ENCODE measurements at places on chromosomes 2 and 18. TPM values are rescaled to one million over a fixed set of nuclear protein-coding genes. Genes with fewer than 3 reads are reported as not detected.

- H3K27ac ChIP-seq = no peak overlapping the region
- DNase-seq = no peak
- H3K36me3 ChIP-seq = no peaks in the 10 kb centered on the region
Measured at GRCh38 chr2:10932345-10933151, 20.8 kb downstream of the KCNF1 start.

- peak overlapping the region; percentile 71 for H3K4me3 ChIP-seq
- peak overlapping the region; percentile 91 for H3K27ac ChIP-seq
- DNase-seq = peak; percentile 5
- H3K36me3 ChIP-seq = no peaks in the 10 kb centered on the region
- peaks cover 22% of the 10 kb centered on the region for H3K4me1 ChIP-seq
Measured at GRCh38 chr2:38037757-38038621, 38.0 kb downstream of the CYP1B1 start.

The B3GNT7 gene
- total RNA-seq = not detected

GRCh38 chr18:49020129-49020528 is 69.4 kb upstream of the SMAD7 start:
- H3K4me3 ChIP-seq = no peak overlapping the region
- no peaks in the 10 kb centered on the region for H3K4me1 ChIP-seq
- peaks cover 1% of the 10 kb centered on the region for H3K27me3 ChIP-seq
- DNase-seq = no peak
- no peak overlapping the region for H3K27ac ChIP-seq

The TTR gene
- not detected for total RNA-seq

DNA sequence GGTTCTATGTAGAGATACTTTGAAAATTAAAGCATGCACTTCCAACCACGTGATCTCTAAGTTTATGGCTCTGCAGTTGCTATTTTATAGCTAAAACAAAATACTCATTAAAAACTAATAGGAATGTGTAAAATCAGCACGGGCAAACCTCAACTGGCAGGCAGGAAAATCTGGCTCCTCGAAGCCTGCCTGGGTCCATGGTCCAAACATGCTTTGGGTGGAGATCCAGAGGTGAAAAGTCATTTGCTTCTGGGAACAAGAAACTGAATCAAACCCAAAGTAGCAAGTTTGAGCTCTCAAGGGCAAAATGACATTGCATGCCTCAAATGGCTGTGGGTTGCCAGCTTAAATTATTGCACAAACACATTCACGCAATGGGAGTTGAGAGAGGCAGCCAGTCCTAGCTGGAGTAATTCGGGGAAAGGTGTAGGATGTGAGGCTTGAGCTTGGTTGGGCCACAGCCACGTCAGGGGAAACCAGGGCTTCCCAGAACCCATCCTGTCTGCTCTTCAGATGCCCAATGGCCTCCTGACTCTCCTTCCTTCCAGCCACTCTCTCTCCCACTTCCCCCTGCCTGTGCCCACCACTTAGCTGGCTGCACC is 75.2 kb upstream of the LCLAT1 start:
- no peak for DNase-seq
- peaks cover 37% of the 10 kb centered on the region for H3K4me1 ChIP-seq
- peak overlapping the region; percentile 66 for H3K27ac ChIP-seq
- H3K4me3 ChIP-seq = no peak overlapping the region

GRCh38 chr2:100054426-100054825 is 88.0 kb downstream of the AFF3 start:
- H3K4me1 ChIP-seq = no peaks in the 10 kb centered on the region
- H3K36me3 ChIP-seq = no peaks in the 10 kb centered on the region
- DNase-seq = no peak
- no peak overlapping the region for H3K27ac ChIP-seq

The SATB2 gene
- total RNA-seq = not detected

- DNase-seq = no peak
- H3K36me3 ChIP-seq = no peaks in the 10 kb centered on the region
- no peak overlapping the region for H3K27ac ChIP-seq
- peaks cover 2% of the 10 kb centered on the region for H3K27me3 ChIP-seq
Measured at GRCh38 chr18:37328946-37329719, 236.5 kb downstream of the CELF4 start.

GRCh38 chr2:191957996-191958860 is 111.3 kb upstream of the CAVIN2 start:
- peaks cover 9% of the 10 kb centered on the region for H3K27me3 ChIP-seq
- no peaks in the 10 kb centered on the region for H3K4me1 ChIP-seq
- no peaks in the 10 kb centered on the region for H3K36me3 ChIP-seq
- no peak overlapping the region for H3K27ac ChIP-seq
- no peak overlapping the region for H3K4me3 ChIP-seq

The PAIP2B gene
- total RNA-seq = 0.44 TPM

DNA sequence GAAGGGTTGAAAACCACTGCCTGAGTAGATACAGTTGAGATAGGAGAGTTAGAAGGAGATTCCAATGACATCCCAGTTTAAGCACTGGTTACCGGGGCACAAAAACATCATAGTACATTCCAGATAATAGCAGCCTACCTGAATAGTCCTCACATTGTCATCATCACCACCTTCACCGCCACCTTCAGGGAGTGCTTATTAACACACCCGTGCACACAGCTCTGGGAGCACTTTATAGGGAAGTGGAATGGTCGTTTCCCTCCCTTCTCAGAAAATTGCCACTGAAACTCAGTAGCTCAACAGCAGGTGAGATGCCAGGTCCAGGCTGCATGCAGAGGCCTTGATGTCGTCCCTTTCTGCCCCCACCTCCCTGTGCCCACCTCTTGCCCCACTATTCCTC is 8.2 kb downstream of the SERPINB7 start:
- no peaks in the 10 kb centered on the region for H3K36me3 ChIP-seq
- H3K4me1 ChIP-seq = peaks cover 3% of the 10 kb centered on the region
- no peak overlapping the region for H3K27ac ChIP-seq
- H3K27me3 ChIP-seq = peaks cover 3% of the 10 kb centered on the region

Data from activated T-helper 1 cell treated with anti-CD3 and anti-CD28 coated beads, Interleukin-12 subunit alpha, Interleukin-12 subunit beta, Interleukin-2, Interleukin-4 antibody, amounts not matched to agents 30 ng/mL and 10 ng/mL and 1 ng/mL, durations not matched to agents 14 hours and 24 hours and 36 hours (primary cell).